Prostate gland (tissue), 2 donors: ENCODE measurements at places on chromosomes 3 and 15. TPM values are rescaled to one million over a fixed set of nuclear protein-coding genes. Genes with fewer than 3 reads are reported as not detected.

DNA sequence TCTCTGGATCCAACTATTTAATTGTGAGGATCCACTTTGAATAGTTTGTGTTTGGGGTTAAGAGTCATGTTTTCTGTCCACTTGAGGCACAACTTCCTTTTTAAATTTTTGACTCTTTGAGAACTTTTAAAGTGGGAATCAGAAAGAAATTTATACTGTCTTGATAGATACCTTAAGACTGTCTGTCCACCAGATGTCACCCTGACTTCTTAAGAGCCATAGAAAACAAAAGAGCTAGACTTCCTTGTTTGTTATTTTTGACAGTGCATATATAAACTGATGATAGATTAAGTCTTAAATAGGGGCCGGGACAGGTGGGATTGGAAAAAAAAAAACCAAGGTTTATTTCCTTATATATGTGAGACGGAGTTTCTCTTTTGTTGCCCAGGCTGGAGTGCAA is 52.1 kb upstream of the WDR72 start:
- no peaks in the 10 kb centered on the region for H3K36me3 ChIP-seq
- H3K27me3 ChIP-seq, result no peaks in the 10 kb centered on the region
- H3K27ac ChIP-seq, result no peak overlapping the region
- H3K4me3 ChIP-seq, result no peak overlapping the region
- H3K4me1 ChIP-seq, result no peaks in the 10 kb centered on the region
- DNase-seq, result no peak

DNA sequence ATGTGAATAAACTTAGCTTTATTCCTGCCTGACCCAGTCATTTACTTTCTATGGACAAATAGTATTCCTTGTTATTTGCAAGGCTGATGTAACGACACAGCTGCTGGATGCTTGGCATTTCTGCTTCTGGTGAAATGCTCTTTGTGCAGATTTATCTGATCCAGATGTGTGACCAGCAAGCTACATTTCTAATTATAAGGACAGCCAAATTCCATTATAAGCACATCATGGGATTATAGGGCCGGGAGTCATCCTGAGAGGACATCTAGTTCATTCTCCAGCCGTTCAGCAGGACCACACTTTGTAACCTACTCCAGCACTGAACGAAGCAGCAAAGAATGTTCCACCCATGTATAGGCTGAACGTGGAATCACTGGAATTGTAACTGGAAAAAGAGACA is 42.9 kb downstream of the FNDC3B start:
- no peak overlapping the region for H3K27ac ChIP-seq
- no peaks in the 10 kb centered on the region for H3K36me3 ChIP-seq
- H3K27me3 ChIP-seq, result no peaks in the 10 kb centered on the region

P3H2 gene
- 82.8 TPM for total RNA-seq

- no peaks in the 10 kb centered on the region for H3K27me3 ChIP-seq
- no peaks in the 10 kb centered on the region for H3K36me3 ChIP-seq
- no peak for DNase-seq
- H3K4me3 ChIP-seq, result no peak overlapping the region
- no peaks in the 10 kb centered on the region for H3K4me1 ChIP-seq
These were observed 33.9 kb downstream of the ILDR1 start for GRCh38 chr3:121988146-121988545.

DNA sequence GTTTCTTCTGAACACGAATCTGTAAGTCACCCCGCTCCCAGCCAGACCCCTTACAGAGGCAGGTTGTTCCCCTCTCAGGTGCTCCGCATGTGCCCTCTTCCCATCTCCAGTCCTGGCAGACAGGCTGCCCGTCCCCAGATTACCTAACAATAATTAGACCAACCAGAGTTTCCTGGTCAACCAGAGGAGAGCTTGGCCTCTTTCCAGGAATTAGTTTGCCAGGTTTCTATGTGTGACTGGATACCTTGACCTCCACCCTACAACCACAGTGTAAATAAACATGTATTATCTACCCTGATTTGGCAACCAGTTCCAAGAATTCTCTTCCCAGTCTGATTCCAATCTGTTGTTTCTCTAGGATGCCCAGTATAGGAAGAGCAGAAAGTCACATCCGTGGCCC is 178.0 kb upstream of the UMPS start:
- peak; percentile 37 for DNase-seq
- no peaks in the 10 kb centered on the region for H3K36me3 ChIP-seq
- H3K4me3 ChIP-seq, result no peak overlapping the region
- H3K27ac ChIP-seq, result no peak overlapping the region
- H3K27me3 ChIP-seq, result no peaks in the 10 kb centered on the region
- no peaks in the 10 kb centered on the region for H3K4me1 ChIP-seq

DNA sequence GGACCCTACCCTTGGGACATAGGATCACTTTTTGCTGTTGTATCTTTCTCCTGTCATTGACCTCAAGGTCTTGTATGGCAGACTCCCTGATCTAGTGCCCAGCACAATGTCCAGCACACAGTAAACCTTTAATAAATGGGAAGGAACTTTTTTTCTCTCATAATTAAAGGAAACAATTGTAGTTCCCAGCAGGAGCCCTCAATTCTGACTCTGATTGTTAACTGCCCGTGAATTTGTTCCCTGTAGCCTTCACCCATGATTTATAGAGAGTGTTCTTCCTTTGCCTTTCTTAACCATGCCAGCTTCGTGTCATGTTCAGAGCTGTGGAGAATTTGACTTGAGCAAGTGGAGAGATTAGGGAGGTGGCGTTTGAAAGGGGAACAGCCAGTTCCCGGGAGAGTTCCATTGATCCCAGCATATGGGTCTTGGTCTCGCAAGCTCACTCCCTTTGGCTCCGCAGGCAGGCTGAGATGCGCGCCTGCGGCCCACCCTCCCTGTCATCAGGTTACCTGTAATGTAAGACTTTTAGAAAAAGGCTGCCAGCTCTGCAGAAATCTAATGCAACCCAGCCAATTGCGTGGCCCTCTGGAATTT is 182.6 kb downstream of the TP63 start:
- H3K27ac ChIP-seq, result no peak overlapping the region
- H3K4me3 ChIP-seq, result no peak overlapping the region
- DNase-seq, result peak; percentile 39
- no peaks in the 10 kb centered on the region for H3K4me1 ChIP-seq

DNA sequence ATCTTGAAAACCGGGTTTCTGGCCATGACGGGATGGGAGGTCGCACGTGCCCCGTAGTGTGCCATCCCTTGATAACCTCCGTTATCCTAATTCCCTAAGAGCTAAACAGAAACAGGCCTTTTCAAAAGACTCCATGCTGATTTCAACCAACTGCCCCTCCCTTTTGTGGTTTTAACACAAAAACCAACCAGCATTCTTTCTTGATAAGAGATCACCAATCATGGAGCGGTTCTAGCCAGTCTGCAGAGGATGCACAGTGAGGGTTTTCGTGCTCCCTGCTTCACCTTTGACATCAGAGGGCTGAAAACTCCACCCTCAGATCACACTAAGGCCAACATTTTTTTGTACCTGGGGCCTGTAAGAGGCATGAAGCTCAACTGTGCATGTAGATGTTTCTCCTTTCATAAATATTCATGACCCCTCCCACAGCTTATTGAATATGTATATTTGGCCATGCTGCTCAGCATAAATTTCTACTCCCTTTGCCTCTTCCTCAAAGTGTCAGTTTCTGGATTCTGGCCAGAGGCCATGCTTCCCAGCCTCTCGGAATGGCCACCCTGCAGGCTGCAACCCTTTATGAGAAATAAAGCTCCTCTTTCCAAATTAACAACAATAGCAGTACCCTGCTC is 41.3 kb downstream of the FAM3D start:
- no peak overlapping the region for H3K27ac ChIP-seq
- H3K4me1 ChIP-seq, result peaks cover 22% of the 10 kb centered on the region
- no peak overlapping the region for H3K4me3 ChIP-seq
- DNase-seq, result no peak
- no peaks in the 10 kb centered on the region for H3K27me3 ChIP-seq

- H3K4me3 ChIP-seq, result no peak overlapping the region
- peak; percentile 35 for DNase-seq
- H3K36me3 ChIP-seq, result no peaks in the 10 kb centered on the region
- H3K27ac ChIP-seq, result no peak overlapping the region
- H3K4me1 ChIP-seq, result no peaks in the 10 kb centered on the region
These were observed 461.5 kb upstream of the PPP2R3A start for GRCh38 chr3:135503760-135504686.

ZNF620 gene
- 4.3 TPM for total RNA-seq

ERICH6 gene
- 0.09 TPM for total RNA-seq

DNA sequence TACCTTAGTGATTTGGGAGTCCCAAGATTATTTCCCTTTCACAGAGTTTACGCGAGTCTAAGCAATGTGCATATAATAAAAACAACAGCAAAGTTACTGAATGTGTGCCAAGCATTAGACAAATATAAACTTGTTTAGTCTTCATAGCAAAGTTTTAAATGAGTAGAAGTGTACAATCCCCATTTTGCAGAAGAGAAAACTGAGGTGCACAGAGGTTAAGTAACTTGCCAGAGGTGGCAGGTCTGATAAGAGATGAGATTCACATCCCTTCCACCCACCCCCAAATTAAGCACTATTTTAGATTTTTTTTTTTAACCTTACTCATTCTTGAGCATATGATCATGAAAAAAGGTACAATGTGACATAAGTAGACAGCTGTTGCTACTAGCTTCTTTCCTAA is 2.2 kb upstream of the SUCLG2 start:
- no peak for DNase-seq
- no peaks in the 10 kb centered on the region for H3K36me3 ChIP-seq
- no peak overlapping the region for H3K4me3 ChIP-seq
- no peak overlapping the region for H3K27ac ChIP-seq
- no peaks in the 10 kb centered on the region for H3K27me3 ChIP-seq

- no peaks in the 10 kb centered on the region for H3K27me3 ChIP-seq
- no peak overlapping the region for H3K27ac ChIP-seq
- H3K4me3 ChIP-seq, result no peak overlapping the region
- no peaks in the 10 kb centered on the region for H3K4me1 ChIP-seq
- no peaks in the 10 kb centered on the region for H3K36me3 ChIP-seq
These were observed 73.8 kb downstream of the LIPC start for GRCh38 chr15:58505581-58505980.

DNA sequence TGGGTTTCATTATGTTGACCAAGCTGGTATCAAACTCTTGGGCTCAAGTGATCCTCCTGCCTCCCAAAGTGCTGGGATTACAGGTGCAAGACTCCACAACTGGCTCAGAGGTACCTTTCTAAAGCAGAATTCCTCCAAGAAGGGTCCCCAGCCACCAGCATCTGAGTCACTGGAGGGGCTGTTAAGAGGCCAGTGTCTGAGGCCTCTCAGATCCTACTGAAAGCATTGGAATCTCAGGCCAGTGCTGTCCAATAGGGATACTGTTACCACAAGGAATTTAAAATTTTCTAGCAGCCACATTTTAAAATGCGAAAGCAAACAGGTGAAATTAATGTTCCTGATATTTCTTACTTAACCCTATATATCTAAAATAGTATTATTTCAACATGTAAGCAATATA is 1.3 kb downstream of the CAV3 start:
- no peak overlapping the region for H3K4me3 ChIP-seq
- DNase-seq, result no peak
- no peaks in the 10 kb centered on the region for H3K36me3 ChIP-seq
- H3K4me1 ChIP-seq, result no peaks in the 10 kb centered on the region
- no peaks in the 10 kb centered on the region for H3K27me3 ChIP-seq
- no peak overlapping the region for H3K27ac ChIP-seq

HHATL gene
- 5.5 TPM for total RNA-seq

CSPG4 gene
- 14.3 TPM for total RNA-seq

DNA sequence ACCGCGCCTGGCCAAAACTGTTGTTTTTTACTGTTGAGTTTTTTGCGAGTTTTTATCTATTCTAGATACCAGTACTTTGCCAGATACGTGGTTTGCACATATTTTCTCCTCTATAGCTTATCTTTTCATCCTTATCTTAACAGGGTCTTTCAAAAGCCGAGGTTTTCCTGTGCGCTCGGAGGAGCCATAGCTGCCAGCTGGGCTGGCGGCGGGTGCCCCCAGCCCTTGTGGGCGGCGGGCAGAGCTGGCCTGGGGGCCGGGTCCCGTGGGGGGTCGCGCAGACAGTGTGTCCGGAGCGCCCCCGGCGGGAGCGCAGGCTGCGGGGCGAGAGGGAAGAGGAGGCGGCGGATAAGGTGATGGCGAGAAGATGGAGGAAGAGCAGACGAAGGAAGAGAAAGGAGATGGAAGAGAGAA is 11.1 kb upstream of the EIF4A2 start:
- peak overlapping the region; percentile 18 for H3K4me3 ChIP-seq
- DNase-seq, result no peak

- H3K27ac ChIP-seq, result peak within 1 kb of the TSS; percentile 97
- H3K27me3 ChIP-seq, result no peaks in the 10 kb centered on the region
- DNase-seq, result peak; percentile 90
- H3K36me3 ChIP-seq, result no peaks in the 10 kb centered on the region
These were observed at the start of gene KLF15 for GRCh38 chr3:126357295-126358037. TSS of gene KLF15 (minus strand) at chr3:126357408. CDS start at chr3:126352922, 4,486 bp downstream.

WNT7A gene
- total RNA-seq, result not detected

DNA sequence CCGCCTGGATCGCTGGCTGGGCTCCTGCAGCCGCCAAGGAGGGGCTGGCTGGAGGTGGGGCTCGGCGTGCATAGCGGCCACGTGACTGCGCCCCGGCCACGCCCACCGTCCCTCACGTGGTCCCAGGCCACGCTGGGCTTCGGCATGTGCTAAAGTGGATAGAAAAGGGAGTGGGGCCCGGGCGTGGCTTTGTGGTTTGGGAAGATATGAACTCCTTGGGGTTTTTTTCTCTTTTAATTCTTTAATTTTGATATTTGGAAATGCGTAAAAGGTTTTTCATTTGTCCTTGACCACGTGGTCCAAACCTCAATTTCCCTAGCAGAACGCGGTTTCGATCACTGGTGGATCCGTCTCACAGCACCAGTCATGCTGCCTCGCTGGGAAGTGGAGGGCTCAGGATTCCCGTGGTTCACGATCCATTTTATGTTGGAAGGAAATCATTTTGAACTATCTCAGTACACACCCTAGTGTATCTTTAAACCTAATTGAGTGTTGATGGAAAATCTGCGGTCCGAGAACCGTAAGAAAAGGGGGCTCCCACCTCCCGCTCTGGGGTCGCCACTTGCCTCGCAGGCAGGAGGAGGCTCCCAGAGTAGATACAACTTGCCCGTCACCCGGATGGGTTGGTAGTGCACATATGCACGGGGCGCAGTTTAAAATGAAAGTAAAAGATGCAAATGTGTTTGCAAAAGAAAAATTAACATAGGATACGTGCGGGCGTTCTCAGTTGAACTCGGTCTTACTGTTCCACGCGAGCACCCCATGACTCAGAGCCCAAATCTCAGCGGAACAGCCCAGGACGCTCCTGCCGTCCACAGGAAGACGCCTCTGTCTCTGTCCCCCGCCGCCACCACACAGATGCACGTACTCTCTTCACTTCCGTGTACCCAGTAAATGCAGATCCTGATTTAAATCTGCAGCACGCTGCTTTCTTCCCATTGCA is 141.9 kb downstream of the PGPEP1L start:
- no peaks in the 10 kb centered on the region for H3K27me3 ChIP-seq
- peak overlapping the region; percentile 60 for H3K27ac ChIP-seq
- no peaks in the 10 kb centered on the region for H3K36me3 ChIP-seq
- DNase-seq, result peak; percentile 71

NOX5 gene
- 5.8 TPM for total RNA-seq

TM4SF1 gene
- total RNA-seq, result 142 TPM

GRCh38 chr3:2599471-2599870 is 500.8 kb downstream of the CNTN4 start:
- no peak overlapping the region for H3K4me3 ChIP-seq
- H3K4me1 ChIP-seq, result no peaks in the 10 kb centered on the region
- no peak for DNase-seq
- no peak overlapping the region for H3K27ac ChIP-seq
- H3K27me3 ChIP-seq, result no peaks in the 10 kb centered on the region

GRCh38 chr3:196162679-196163078 is 48.5 kb downstream of the ZDHHC19 start:
- no peak for DNase-seq
- H3K36me3 ChIP-seq, result no peaks in the 10 kb centered on the region
